ENCODE measurements at places on chromosomes 2 and 18. TPM values are rescaled to one million over a fixed set of nuclear protein-coding genes. Genes with fewer than 3 reads are reported as not detected.

Gene DPYSL5
- not detected for total RNA-seq

Gene RIT2
- total RNA-seq, result not detected

Gene LIMS3
- total RNA-seq, result not detected

Gene STPG4
- total RNA-seq, result 0.16 TPM

Gene E2F6
- 5.0 TPM for total RNA-seq

Gene SLC14A1
- 0.52 TPM for total RNA-seq

Gene ACADL
- total RNA-seq, result 0.32 TPM

Data from esophagus mucosa (tissue), 1 donor.